Aorta (tissue), 5 donors: ENCODE measurements at places on chromosomes 3 and 15. TPM values are rescaled to one million over a fixed set of nuclear protein-coding genes. Genes with fewer than 3 reads are reported as not detected.

The SLC27A2 gene
- not detected for polyA plus RNA-seq

The CLDN1 gene
- 1.8 TPM for polyA plus RNA-seq

The SPTSSB gene
- polyA plus RNA-seq = 0.18 TPM

The MGA gene
- polyA plus RNA-seq = 1.9 TPM

The MED12L gene
- not detected for polyA plus RNA-seq

The CYB561D2 gene
- polyA plus RNA-seq = 14.4 TPM

The ZNF660 gene
- polyA plus RNA-seq = 1.1 TPM

The RNU5B-1 gene
- not detected for polyA plus RNA-seq

DNA sequence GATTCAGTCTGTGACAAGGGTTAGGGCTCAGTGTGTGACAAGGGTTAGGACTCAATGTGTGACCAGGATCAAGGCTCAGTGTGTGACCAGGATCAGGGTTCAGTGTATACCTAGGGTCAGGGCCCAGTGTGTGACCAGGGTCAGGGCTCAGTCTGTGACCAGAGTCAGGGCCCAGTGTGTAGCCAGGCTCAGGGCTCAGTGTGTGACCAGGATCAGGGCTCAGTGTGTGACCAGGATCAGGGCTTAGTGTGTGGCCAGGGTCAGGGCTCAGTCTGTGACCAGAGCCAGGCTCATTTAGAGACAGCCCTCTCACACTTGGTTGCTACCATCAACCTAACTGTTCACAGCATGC is 24.2 kb downstream of the LOXL1 start:
- peak; percentile 43 for DNase-seq

- DNase-seq = no peak
Measured at GRCh38 chr15:29270169-29270955, 740 bp upstream of the NSMCE3 start.

- DNase-seq = no peak
Measured at GRCh38 chr3:155080692-155081091, 573 bp downstream of the MME start.

- DNase-seq = no peak
Measured at GRCh38 chr15:25787381-25787780, 75.7 kb downstream of the ATP10A start.
